Glutamatergic neuron (in vitro differentiated cells): ENCODE measurements at places on chromosomes 5 and 9. TPM values are rescaled to one million over a fixed set of nuclear protein-coding genes. Genes with fewer than 3 reads are reported as not detected.

DNA sequence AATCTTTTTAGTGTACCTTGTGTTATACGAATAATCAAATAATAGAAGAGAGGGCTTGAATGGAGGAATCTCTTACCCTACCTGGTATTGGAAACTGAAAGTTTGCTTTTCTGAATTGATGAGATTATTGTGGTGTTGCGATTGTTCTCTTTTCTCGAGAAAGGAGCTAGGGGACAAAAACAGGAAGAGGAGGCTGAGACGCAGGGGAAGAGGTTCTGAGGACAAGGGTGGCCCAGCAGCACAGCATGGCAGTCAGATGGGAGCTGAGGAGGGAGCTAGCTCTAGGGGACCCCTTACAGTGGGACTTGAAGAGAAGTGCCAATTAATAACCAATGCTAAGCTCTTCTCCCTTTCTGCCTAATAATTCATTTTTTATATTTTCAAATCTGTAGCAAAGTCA is 183.3 kb upstream of the DMAC1 start:
- no peak for DNase-seq

Gene CDKN2B
- total RNA-seq, result 0.93 TPM

- DNase-seq, result no peak
These were observed 11.4 kb downstream of the SHB start for GRCh38 chr9:38057416-38058195.

DNA sequence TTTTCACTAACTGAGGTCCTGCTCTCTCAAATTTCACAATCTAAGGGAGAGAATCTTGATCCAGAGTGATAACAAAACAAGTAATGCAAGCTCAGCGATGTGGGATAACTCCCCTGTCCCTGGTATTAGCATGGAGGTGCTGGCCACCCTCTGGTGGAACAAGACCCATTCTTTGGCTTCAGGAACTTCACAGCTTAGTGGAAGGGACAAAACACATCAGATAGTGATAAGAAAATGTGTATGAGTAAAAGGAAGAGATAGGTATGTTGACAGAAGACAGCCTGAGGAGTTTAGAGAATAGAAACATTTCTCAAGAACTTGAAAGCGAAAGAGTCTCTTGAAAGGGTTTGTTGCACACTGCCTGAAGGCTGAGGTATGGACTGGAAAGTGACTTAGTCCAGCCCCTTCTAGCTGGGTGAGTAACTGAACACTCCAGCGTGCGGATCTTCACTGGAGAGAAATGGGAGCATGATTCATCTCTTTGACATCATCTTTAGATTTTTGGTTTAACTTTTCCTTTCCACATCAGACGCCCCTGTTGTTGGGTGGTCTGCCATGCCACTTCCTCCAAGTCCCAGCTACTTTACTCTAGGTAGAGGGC is 25.4 kb upstream of the ZSWIM6 start:
- DNase-seq, result no peak

Gene PRDM12
- 0.98 TPM for total RNA-seq

Gene FCN1
- not detected for total RNA-seq

GRCh38 chr5:142998316-142999020 is 228.3 kb downstream of the ARHGAP26 start:
- no peak for DNase-seq

- DNase-seq, result no peak
These were observed 29.0 kb upstream of the PSAT1 start for GRCh38 chr9:78267889-78268288.

Gene FBXW2
- total RNA-seq, result 67.2 TPM

Gene AHRR
- total RNA-seq, result 2.0 TPM

- no peak for DNase-seq
These were observed 261.2 kb downstream of the ARL15 start for GRCh38 chr5:54049144-54049543.

DNA sequence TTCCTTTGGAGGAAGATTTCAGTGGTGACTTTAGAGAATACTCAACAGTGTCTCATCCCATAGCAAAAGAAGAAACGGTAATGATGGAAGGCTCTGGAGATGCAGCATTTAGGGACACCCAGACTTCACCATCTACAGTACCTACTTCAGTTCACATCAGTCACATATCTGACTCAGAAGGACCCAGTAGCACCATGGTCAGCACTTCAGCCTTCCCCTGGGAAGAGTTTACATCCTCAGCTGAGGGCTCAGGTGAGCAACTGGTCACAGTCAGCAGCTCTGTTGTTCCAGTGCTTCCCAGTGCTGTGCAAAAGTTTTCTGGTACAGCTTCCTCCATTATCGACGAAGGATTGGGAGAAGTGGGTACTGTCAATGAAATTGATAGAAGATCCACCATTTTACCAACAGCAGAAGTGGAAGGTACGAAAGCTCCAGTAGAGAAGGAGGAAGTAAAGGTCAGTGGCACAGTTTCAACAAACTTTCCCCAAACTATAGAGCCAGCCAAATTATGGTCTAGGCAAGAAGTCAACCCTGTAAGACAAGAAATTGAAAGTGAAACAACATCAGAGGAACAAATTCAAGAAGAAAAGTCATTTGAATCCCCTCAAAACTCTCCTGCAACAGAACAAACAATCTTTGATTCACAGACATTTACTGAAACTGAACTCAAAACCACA is 67.4 kb downstream of the VCAN start:
- DNase-seq, result no peak

- DNase-seq, result peak; percentile 20
These were observed 11.7 kb upstream of the OR1J2 start for GRCh38 chr9:122498883-122499288.

DNA sequence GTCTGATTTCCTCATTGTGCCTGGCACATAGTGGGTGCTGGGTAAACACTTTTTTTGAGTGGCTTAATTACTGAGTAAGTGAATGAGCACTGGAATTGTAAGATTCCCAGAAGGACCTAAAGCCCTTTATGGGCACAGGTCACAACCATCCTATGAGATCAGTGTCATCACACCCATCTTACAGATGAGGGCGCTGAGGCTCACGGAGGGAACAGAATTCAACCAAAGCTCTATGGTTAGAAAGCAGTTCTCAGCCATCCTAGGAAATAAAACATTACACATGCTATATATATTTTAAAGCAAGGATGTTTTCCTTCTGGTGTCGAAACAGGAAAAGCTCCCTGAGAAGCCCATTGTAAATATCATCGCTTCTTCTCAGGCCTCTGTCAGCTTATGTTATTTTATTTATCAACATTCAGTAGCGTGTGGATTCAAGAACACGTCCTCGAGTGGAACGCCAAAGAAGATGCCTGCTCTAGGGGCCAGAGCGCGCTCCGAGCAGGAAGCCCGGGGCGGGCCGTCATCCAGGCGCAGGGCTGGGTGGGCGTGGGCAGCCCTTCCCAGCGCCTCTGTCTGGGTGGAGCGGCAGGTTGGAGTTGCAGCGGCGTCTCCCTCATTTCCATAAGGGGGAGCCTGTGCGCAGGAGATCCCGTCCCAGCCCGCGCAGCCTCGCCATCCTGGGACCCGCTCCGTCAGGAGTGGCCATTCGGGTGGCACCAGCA is 155.8 kb upstream of the SMIM23 start:
- peak; percentile 76 for DNase-seq

DNA sequence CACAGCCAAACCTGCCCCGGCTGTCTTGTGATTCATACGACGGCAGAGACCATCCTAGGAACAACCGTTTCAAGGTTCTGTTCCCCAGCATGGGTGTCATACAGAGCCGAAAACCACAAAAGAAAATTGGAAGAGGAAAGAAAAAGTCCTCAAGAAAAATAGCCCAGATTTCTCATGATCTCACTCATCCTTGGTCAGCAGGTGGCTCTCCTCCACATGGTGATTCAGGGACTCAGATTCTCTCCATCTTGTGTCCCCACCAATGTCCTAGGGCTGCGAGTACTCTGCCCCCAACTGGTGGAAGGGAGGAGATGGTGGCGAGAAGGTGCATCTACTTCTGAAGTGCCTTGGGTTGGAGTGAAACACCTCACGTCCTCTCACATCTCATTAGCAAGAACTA is 25.6 kb downstream of the PDZD2 start:
- no peak for DNase-seq

Gene CFAP77
- not detected for total RNA-seq

- peak; percentile 90 for DNase-seq
These were observed 252.8 kb downstream of the FBXL7 start for GRCh38 chr5:15752663-15753285.
